ENCODE measurements at places on chromosomes 12 and 14. TPM values are rescaled to one million over a fixed set of nuclear protein-coding genes. Genes with fewer than 3 reads are reported as not detected.
A peak's percentile ranks its signal among the peaks of the same experiment; 100 is the strongest.

DNA sequence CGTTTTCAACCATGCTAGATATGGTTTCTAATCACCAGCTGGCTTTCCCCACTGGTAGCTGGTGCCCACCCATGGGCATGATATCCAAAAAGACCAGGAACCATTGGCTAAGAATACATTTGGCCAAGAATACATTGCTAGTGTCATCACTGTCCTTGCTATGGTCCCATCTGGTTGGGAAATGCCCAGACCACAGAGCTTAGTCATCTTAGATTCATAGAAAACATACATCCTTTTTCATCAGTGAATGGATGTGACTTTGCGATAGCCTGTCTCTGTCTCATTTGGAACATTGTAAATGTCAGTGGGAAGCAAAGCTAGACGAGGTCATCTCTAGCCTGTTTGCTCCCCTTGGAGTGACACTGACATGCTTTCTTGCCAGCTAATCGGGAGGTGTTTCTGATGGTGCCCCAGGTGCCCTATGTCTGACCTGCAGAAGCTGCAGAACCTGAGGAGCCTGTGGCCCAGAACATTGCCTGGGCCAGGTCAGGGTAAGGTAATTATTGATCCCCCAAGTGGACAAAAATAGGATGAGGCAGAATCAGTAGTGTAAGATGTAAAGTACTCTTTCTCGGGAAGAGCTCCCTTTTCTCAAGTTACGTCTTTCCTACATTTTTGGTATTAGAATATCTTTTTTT is 194.8 kb downstream of the SLC41A2 start:
- no peak overlapping the region for H3K27ac ChIP-seq
- H3K4me1 ChIP-seq, result no peaks in the 10 kb centered on the region
- H3K36me3 ChIP-seq, result peaks cover 4% of the 10 kb centered on the region

DNA sequence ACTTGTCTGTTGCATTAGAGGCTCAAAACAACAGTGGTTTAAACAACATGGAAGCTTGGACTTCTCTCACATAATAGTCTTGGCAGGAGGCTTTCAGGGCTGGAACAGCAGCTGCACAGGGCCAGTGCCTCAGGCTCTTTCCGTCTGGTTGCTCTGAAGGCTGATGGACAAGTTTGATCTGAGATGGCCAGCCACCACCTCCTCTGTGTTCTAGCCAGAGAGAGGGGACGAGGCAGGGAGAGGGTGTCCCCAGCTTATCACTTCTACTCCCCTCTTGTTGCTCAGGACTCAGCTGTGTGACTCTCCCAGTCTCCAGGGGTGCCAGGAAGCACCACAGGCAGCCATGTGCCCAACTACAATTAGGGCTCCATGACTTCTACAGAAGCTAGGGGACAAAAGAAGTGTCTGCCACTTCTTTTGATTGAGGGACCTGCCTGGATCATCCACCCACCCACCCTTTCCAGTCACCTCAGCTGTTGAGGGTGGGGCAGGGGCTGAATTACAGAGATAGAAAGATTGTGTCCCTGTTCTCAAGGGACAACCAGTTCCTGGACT is 46.6 kb downstream of the SMIM41 start:
- peak overlapping the region; percentile 6 for H3K27ac ChIP-seq
- DNase-seq, result no peak
- no peak overlapping the region for H3K4me3 ChIP-seq

DNA sequence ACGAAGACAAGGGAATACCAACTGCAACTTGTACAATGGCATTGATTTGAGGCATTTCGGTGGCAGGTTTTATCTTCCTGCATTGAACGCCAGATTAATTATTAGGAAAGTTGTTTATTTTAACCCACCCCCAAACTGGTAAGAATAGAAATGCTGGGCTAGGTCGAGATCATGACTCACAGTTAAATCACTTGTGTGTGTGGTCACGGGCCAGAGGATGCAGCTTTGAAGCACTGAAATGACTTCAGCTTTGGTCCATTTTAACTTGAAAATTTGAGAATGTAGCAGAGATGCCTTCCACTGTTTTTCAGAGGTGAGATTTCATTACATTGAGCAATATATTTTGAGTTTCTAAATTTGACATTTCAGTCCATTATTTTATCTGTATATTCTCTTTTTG is 23.6 kb upstream of the KCNH3 start:
- H3K27ac ChIP-seq, result no peak overlapping the region
- no peak overlapping the region for H3K4me3 ChIP-seq
- H3K27me3 ChIP-seq, result no peaks in the 10 kb centered on the region
- peaks cover 3% of the 10 kb centered on the region for H3K36me3 ChIP-seq

DNA sequence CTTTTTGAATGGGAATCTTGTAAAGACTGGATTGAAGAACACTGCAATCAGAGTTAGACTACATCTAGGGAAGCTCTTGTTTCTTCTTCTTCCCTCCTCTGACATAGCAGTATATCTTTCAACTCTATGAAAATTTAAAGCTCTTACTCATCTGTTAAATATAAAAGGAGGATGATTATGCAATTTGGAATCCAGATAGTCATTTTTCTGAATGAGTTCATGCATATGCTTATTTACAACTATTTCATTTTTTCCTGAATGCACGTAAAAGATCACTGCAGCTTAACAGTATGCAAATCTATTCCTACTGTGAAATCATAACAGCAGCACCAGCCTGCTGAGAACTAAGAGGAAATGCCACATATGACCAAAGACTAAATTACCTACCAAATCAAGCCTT is 133.5 kb upstream of the TMCC3 start:
- H3K27me3 ChIP-seq, result no peaks in the 10 kb centered on the region
- no peak for DNase-seq
- H3K36me3 ChIP-seq, result no peaks in the 10 kb centered on the region
- H3K4me3 ChIP-seq, result no peak overlapping the region
- H3K27ac ChIP-seq, result no peak overlapping the region
- H3K4me1 ChIP-seq, result no peaks in the 10 kb centered on the region

DNA sequence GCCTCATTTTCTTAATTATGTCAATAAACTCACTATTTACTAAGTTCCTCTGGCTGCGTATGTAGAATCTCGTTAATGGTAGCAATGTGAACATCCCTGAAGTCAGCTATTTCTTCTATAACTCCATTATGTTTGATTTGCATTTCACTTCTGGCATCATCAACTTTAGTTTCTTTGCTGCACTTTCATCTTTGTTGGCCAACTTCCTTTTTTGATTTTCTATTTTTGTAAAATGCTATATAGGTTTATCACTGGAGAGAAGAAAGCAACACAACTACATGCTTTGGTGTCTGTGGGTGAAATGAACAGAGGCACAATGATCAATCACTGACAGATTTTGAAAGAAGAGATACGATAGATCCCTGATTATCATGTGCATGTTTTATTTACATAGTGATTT is 58.5 kb upstream of the ATF7IP start:
- DNase-seq, result no peak
- no peaks in the 10 kb centered on the region for H3K4me1 ChIP-seq
- H3K27ac ChIP-seq, result no peak overlapping the region
- no peaks in the 10 kb centered on the region for H3K36me3 ChIP-seq
- no peaks in the 10 kb centered on the region for H3K27me3 ChIP-seq

DNA sequence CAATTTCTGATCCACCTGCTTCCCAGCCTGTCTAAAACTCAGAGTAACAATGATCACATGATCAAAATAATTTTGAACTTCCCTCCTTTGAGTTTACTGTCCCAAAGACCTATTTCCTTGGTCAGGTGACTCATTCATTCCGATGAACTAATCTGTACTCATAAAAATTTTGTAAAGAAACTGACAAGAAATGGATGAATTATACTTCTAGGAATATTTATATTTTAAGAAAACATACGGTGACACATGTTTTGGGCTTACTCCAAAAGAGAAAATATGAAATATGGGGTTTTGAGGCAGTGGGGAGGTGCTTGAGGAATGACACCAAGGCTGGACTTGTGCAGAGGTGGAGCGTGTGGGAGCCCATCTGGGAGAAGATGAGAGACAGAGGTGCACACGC is 42.0 kb downstream of the GUCY2C start:
- H3K36me3 ChIP-seq, result no peaks in the 10 kb centered on the region
- no peak overlapping the region for H3K27ac ChIP-seq
- H3K4me1 ChIP-seq, result no peaks in the 10 kb centered on the region

- no peak for DNase-seq
- peaks cover 4% of the 10 kb centered on the region for H3K4me1 ChIP-seq
- no peaks in the 10 kb centered on the region for H3K36me3 ChIP-seq
These were observed 48.4 kb downstream of the BICD1 start for GRCh38 chr12:32155041-32155440.

- H3K27me3 ChIP-seq, result no peaks in the 10 kb centered on the region
- no peak for DNase-seq
- H3K36me3 ChIP-seq, result no peaks in the 10 kb centered on the region
- H3K4me3 ChIP-seq, result no peak overlapping the region
These were observed 115.2 kb downstream of the BCL11B start for GRCh38 chr14:99156814-99157213.

DNA sequence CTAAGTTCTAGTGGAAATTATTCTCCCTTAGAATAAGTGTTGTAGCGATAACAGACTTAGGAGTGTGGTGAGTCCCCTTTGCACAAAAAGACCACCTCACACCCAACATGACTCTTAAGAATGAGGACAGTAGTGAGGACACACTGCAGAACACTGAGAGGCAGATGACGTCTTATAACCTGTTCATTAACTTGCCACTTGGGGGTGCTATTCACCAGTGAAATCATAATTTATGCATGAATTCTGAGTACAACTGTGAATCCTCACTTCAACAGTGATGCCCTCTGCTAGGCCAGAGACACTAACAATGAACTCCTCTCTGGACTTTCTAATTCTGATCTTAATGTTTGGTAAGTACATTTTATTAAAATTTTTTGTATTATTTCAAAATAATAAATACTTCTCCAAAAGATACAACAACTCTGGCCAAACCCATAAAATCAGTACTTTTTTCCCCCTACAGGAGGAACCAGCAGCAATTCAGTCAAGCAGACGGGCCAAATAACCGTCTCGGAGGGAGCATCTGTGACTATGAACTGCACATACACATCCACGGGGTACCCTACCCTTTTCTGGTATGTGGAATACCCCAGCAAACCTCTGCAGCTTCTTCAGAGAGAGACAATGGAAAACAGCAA is 274.7 kb downstream of the DAD1 start:
- DNase-seq, result peak; percentile 15
- no peaks in the 10 kb centered on the region for H3K27me3 ChIP-seq

GRCh38 chr14:90454041-90455000 is 57.5 kb downstream of the CALM1 start:
- H3K27ac ChIP-seq, result no peak overlapping the region
- no peaks in the 10 kb centered on the region for H3K36me3 ChIP-seq
- no peaks in the 10 kb centered on the region for H3K27me3 ChIP-seq
- no peaks in the 10 kb centered on the region for H3K4me1 ChIP-seq
- DNase-seq, result peak; percentile 89

DNA sequence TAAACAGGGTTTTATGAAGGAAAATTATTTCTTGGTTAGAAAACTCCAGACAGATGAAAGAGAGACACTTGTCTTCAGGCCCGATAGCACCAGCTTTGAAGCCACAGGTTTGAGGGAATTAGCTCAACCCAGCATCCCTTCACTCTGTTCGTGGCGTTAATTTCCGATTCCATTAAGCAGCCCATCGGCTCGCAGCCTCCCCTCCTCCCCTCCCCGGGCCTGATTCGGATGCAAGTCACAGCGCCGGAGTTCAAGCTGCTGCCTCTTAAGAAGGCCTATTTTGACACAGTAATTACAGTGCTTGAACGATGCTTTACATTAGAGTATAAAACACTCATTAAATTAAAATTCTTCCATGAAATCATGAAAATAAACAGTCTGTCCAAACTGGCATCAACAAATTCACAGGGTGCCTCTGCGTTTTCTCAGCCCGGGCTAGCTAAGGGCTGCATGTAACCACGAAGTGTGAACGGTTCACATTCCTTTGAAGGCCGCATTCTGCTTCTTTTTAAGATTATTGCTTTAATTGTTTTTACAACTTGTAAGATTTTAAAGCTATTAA is 145.8 kb downstream of the DICER1 start:
- H3K4me1 ChIP-seq, result peaks cover 6% of the 10 kb centered on the region
- no peaks in the 10 kb centered on the region for H3K36me3 ChIP-seq
- no peak for DNase-seq
- H3K27ac ChIP-seq, result no peak overlapping the region

GRCh38 chr12:45745861-45746277 is 16.4 kb downstream of the ARID2 start:
- H3K36me3 ChIP-seq, result peaks cover 10% of the 10 kb centered on the region
- no peaks in the 10 kb centered on the region for H3K27me3 ChIP-seq
- peaks cover 7% of the 10 kb centered on the region for H3K4me1 ChIP-seq
- no peak overlapping the region for H3K27ac ChIP-seq

DNA sequence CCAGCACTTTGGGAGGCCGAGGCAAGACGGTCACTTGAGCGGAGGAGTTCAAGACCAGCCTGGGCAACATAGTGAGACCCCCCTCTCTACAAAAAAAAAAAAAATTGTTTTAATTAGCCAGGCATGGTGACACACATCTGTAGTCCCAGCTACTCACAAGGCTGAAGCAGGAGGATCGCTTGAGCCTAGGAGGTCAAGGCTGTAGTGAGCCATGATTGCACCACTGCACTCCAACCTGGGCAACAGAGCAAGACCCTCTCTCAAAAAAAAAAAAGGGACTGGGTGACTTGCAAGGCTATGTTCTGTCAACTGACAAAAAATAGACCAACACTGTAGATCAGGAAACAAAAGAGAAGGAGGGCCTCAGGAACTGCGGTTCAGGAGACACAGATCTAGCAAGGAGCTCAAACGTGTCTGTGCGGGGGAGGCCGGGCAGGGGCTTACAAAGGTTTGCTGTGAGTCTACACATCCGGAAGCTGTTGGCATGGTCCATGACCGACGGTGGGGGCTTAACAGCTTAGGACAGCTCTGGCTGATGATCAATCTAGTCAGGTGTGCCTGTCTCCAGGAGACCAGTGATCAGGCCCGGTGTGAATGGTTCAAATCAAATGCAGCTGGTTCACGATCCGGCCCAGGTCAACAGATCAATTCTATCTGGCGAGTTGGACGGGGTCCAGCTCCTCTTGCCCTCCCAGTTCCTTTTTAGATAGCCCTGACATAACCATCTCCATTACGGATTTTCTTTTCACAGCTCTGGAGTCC is 31.7 kb upstream of the INF2 start:
- DNase-seq, result no peak
- no peak overlapping the region for H3K27ac ChIP-seq
- H3K4me1 ChIP-seq, result no peaks in the 10 kb centered on the region
- no peaks in the 10 kb centered on the region for H3K36me3 ChIP-seq
- H3K4me3 ChIP-seq, result no peak overlapping the region

- H3K36me3 ChIP-seq, result peaks cover 37% of the 10 kb centered on the region
- peak overlapping the region; percentile 97 for H3K27ac ChIP-seq
- H3K4me3 ChIP-seq, result peak overlapping the region; percentile 95
- no peaks in the 10 kb centered on the region for H3K27me3 ChIP-seq
These were observed 1.5 kb downstream of the CALM1 start for GRCh38 chr14:90398315-90398839.

Gene TAS2R42
- not detected for total RNA-seq

Gene ZDHHC22
- total RNA-seq, result not detected

Gene CCDC88C
- total RNA-seq, result 43.7 TPM

Gene ATXN7L3B
- 40.2 TPM for total RNA-seq

Gene PRH2
- total RNA-seq, result not detected
